ENCODE measurements at places on chromosomes 3 and 15. TPM values are rescaled to one million over a fixed set of nuclear protein-coding genes. Genes with fewer than 3 reads are reported as not detected.
A peak's percentile ranks its signal among the peaks of the same experiment; 100 is the strongest.

DNA sequence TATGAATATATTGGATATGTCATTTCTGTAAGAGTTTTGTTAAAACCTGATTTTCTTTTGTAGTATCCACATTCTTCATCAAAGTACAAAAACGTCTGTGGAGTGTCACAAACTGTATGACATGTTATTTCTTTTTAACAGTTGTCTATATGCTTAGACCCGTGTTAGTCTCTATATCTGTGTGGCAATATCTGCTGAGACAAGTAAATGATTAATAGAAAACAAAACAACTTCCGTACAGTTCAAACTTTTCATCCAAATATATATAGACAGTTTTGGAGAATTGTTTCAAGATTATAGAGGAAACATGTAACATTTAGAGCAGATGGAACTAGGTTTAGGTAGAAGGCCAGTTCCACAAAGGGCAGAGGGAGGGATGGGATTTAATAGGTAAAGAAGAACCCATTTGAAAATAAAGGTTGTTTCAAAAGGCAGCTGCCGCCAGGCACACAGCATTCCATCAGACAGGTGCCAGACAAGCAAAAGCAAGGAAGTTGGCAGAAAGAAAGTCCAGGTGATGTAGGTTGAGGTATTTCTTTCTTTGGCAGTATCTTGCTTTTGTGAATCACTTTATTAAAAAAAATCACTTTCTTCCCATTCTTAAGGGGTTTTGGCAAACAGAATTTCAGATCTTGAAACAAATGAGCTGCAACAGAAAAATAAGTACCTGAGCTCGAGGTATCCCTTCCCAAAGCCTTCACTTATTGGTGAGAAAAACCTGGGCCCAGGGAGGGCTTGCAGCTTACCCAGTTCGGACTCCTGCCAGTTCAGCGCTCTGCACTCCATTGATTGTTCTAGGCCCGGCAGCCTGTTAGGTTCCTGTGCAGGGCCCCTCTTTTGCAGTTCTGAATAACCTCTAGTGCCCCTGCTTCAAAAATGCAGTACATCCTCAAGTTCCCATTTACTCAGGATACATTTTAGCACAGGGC, 49.0 kb downstream of the LRRN1 start:
- DNase-seq: no peak

DNA sequence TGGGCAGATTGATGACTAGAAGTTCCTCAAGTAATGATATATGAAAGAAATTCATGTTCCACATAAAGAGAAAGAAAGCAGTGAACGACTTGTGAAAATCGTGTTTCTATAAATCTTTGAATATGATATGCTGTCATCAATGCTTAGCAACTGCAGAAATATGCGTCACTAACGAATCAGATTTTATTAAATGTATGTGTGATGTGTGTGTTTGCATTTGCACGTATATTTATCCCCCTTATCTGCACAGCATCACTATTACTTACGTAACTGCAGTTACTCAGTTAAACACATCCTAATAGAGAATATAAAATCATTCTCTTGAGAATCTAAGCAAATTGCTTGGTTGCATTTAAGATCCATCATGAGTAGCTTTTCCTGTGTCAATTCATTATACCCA, 468.6 kb downstream of the FGF12 start:
- no peak for DNase-seq

GRCh38 chr3:73502609-73503583, 121.8 kb downstream of the PDZRN3 start:
- peak; percentile 92 for DNase-seq

DNA sequence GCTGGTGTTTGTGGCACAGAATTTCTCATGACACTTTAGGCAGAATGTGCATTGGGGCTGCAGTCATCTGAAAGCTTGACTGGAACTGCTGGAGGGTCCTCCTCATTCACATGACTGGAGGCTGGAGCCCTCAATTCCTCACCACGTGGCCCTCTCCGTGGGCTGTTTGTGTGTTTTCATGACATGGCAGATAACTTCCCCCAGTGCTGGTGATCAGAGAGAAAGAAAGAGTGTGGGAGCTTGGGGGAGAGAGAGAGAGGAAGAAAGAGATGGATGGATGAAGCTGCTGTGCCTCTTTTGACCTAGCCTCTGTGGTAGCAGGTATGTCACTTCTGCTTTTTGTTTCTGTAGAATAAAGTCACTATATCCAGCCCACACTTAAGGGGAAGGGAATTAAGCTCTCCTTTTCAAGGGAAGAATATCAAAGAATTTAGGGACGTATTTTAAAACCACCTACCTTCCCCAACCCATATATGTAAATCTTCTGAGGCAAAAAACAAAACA, 169.6 kb upstream of the IL12A start:
- DNase-seq: no peak

GRCh38 chr3:23161896-23162570, 41.1 kb upstream of the UBE2E2 start:
- no peak for DNase-seq

GRCh38 chr3:170532573-170532972, 53.3 kb downstream of the SLC7A14 start:
- no peak for DNase-seq

DNA sequence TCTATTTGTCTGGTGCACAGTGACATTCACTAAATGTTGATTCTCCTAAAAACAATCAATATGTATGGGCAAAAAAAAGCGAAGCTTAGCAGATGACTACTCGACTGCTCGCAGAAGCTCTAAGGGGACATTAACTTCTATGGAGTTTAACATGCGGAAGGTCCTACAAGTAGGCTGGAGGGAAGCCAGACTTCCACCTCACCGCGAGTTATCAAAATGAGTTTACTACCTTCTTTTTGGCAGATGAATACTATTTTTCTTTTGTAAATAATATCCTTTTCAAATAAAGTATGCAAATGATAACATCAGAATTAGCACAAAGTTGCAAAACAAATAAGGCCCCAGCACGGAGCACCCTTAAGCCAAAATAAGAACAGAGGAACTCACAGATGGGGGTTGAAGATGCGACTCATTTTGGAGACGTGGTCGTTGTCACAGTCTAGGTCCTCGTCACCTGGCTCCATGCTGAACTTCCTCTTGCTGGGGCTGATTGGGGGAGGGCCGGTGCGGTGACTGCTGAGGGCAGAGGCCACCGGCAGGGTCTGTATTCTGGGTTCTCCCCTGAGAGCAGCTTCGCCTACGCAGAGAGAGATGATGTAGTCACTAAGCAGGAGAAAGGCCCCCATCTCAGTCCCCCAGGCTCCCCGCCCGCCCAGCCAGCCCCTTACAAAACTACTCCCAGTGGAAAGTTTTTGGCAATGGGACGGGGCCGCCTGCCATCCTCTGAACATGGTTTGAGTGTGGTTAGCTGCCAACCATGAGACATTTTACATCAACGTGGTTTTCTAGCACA, 42.1 kb downstream of the VGLL4 start:
- no peak for DNase-seq

The HIGD2B gene
- total RNA-seq: not detected

The SMCO1 gene
- total RNA-seq: 19.6 TPM

The CPEB1 gene
- 1.1 TPM for total RNA-seq
